ENCODE measurements at places on chromosomes 7 and 10. TPM values are rescaled to one million over a fixed set of nuclear protein-coding genes. Genes with fewer than 3 reads are reported as not detected.

DNA sequence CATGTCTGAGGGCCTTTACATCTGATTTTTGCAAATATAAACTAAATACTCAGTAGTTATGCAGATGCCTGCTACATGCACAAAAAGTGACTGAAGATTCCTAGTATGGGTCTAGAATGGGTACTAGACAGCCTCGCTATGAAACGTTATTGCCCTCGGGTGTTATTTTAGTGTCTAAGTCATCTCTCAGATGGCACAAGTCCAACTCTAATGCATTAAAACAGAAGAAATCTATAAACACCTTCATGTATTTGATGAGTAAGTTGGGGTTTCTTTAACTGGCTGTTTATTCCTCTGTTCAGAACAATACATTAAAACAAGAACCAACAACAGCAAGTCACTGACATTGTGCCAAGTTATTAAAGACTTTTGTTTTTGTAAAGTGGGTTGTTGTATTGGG, 41.6 kb downstream of the TEX36 start:
- no peak for DNase-seq

GRCh38 chr7:45697576-45698136, 123.5 kb downstream of the ADCY1 start:
- no peak for DNase-seq

DNA sequence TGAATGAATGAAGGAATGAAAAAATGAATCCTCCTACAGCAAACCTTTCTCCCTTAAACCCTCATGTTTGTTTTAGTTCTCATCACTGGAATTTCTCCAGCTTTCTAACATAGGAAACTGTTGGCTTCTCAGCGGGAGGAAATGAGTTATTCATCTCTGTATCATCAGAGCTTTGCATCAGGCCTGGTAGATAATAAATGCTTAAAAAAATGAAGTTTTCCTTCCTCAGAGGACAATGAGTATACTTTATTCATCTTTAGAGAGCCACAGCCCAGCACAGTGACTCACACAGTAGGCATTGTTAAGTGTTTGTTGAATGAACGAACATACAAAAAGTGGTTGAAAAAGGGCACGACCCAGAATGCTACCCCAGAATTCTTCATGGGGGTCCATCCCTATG, 62.6 kb downstream of the COL13A1 start:
- no peak for DNase-seq

- DNase-seq = no peak
Observed at GRCh38 chr10:106619346-106619745, 545.2 kb downstream of the SORCS1 start.

DNA sequence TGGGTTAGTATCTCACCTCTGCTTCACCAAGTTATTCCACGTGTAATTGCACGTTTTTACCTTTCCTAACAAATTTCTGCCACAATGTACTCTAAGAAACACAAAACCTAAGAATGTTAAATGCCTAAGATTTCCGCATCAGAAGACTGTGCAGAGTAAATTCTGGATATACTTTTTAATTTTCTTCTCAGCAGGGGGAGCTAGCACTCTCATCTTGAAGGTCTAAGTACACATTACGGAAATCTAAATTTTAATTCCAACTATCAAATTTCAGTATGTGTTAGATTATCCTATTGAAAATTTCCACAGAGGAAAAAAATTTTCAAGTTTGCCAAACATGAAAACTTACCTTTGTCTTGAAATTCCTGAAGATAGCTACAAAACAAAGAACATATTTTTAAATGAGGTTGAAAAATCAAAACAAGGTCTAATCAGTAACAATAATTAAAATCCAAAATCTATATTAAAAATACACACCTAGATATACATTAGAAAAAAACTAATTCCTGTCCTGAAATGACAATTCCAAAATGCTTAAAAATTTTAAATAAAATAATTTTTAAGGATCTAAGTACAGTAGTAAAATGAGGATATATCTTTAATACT, 10.5 kb downstream of the SKAP2 start:
- DNase-seq = no peak

DNA sequence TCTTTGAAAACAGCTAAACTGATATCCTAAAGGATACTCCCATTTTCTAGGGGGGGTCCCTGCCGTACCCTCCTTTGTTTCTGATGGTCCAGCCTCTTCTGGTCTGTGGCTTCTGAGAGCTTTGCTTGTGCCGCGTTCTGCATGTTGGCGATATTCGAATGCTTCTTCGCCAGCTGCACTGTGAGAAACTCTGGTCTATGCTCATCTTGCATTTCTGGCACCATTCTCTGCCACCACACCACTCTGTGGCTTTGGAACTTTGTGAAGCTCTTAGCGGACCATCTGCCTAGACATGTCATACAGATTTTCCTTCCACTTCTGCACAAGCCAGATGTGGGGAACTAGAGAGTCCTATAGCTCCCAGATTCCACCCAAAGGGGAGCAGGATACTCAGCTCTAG, 197.2 kb downstream of the REEP3 start:
- DNase-seq = no peak

The GTF2IRD1 gene
- 20.7 TPM for total RNA-seq

The GRID2IP gene
- 3.5 TPM for total RNA-seq

All from cerebellum (tissue), 4 donors.